Hair follicle dermal papilla cell (primary cell): ENCODE measurements at places on chromosomes 2 and 18. TPM values are rescaled to one million over a fixed set of nuclear protein-coding genes. Genes with fewer than 3 reads are reported as not detected.

The PLA2R1 gene
- 30.8 and 37.5 TPM in 2 replicates for total RNA-seq

The CTLA4 gene
- total RNA-seq: not detected in 2 replicates

The MEP1B gene
- 0.12 TPM in 1 of 2 replicates, not detected in the other for total RNA-seq

The MROH2A gene
- not detected in 2 replicates for total RNA-seq

The LINC00305 gene
- not detected in 2 replicates for total RNA-seq

The KIF5C gene
- 0.12 and 0.16 TPM in 2 replicates for total RNA-seq

The MDH1B gene
- 1.2 and 1.8 TPM in 2 replicates for total RNA-seq

The CD207 gene
- not detected in 2 replicates for total RNA-seq

The IL18RAP gene
- total RNA-seq: not detected in 2 replicates

The PDE1A gene
- 3.2 and 5.0 TPM in 2 replicates for total RNA-seq

The LCT gene
- total RNA-seq: under 0.01 TPM in 1 of 2 replicates, not detected in the other

The CNOT9 gene
- total RNA-seq: 46.6 and 58.3 TPM in 2 replicates

The DSG3 gene
- 0.32 and 0.36 TPM in 2 replicates for total RNA-seq

The SDC1 gene
- 69.8 and 152 TPM in 2 replicates for total RNA-seq

The GYPC gene
- 120 and 135 TPM in 2 replicates for total RNA-seq

The ZAP70 gene
- total RNA-seq: not detected in 2 replicates

The KHK gene
- total RNA-seq: 0.32 and 0.36 TPM in 2 replicates

The EXOC6B gene
- 30.7 and 31.2 TPM in 2 replicates for total RNA-seq

The ALKAL2 gene
- total RNA-seq: not detected in 2 replicates

The GKN2 gene
- total RNA-seq: not detected in 2 replicates

The KDM3A gene
- 28.7 and 48.0 TPM in 2 replicates for total RNA-seq

The IL36G gene
- not detected in 2 replicates for total RNA-seq

The STON1 gene
- 9.6 and 19.3 TPM in 2 replicates for total RNA-seq

The PLGLB2 gene
- 1.3 and 2.8 TPM in 2 replicates for total RNA-seq
